HuH-7.5 (cell line): ENCODE measurements at places on chromosomes 3 and 15.
A peak's percentile ranks its signal among the peaks of the same experiment; 100 is the strongest.

DNA sequence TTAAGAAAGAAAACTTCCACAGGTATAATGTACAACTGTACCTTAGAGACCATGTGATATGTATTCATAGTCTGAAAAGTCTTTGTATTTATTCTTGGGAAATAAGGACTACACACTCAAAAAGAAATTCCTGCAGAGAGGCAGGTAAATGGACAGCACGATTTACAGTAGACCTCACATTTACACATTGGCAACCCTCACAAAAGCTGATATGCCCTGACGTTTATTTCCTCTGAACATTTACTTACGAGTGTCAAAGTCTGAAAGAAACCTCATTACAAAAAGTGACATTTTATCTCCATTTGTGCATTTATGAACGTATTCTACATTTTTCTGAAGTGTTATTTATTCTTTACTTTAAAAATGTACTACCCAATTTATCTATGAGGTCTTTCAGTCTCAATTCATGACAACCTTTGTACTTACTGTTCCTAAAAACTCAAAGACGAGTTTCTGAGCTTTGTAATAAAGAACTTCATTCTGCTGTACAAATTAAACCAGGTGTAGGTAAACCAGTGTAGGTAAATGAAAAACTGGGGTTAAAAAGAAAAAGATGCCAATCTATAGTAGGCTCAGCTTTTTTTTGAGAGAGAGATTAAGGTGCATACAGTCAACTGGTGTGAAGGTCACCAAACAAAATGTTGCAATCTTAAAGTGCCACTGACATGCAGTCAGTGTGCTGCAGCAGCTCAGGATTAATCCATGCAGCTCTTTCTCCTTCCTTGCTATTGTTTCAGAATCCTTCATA is 44.3 kb downstream of the THRB start:
- peak; percentile 15 for DNase-seq

- no peak for DNase-seq
These were observed 1014.0 kb downstream of the SI start for GRCh38 chr3:164064298-164064697.

DNA sequence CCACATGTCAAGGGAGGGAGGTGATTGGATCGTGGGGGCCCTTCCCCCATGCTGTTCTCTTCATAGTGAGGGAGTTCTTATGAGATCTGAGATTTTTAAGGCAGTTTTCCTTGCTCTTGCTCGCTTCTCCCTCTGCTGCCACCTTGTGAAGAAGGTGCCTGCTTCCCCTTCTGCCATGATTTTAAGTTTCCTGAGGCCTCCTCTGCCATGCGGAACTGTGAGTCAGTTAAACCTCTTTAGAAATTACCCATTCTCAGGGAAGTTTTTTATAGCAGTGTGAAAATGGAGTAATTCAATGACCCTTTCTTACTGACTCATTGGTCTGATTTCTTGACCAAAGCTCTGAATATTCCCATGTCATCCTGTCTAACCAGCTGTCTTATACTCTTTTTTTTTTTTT is 484.4 kb upstream of the TPRG1 start:
- DNase-seq = no peak

DNA sequence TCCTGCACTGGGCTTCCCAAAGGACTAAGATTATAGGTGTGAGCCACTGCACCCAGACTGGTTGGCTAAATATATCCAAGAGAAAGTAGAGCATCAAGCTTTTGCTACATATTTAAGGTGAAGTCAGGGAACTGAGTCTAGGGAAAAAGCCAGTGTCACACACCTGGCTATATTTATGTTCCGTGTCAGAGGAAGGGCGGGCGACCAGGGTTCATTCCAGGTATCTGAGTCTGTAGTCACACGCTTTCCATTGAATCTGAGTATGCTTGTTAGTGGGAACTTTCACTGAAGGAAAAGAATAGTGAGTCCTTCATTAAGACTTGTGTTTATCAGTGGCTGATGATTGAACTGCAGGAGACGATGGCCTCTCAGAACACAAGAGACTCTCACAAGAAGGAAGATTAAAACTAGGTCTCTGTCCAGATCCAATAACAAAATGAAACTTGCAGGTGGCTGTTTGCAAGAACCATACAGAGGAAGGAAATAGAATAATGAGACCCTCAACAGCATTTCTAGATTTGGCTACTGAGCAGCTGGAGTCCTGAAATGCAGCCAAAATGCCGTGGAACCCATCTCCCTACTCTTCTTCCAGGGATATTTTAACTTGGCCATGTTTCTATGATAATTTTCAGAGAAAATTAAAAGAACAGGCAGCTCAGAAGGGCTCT is 276.3 kb downstream of the THSD4 start:
- DNase-seq = no peak

DNA sequence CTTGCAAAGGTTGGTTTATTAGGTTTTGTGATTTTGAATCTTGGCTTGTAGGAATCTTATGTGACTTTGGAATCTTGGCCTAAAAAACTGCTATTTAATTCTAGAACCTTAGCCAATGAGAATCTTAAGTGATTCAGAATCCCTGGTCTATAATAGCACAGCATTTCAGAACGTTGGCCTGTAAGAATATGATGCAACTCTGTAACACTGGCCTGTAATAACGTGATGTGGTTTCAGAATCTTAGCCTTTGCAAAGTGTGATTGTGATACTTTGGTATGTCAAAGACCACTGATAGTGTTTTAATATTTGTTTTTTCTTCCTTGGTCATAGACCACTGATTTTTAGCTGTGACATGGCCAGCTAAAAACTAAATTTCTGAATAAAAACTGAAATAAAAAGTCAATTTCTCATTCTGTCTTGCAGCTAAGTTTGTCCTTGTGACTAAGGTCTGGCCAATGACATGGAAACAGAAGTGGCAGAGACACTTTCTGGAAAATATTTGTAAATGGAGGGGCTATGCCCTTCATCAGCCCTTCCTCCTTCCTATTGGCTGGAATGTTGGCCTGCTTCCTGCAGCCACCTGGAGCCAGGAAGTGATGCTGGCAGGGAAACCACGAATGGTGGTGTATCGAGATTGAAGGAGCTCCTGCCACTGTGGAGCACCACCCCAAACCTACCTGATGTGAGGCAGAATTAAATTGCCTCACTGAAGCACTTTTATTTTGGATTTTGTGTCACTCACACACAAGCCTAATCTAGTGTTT is 42.3 kb upstream of the CORO2B start:
- no peak for DNase-seq

- DNase-seq = no peak
These were observed 137.8 kb upstream of the CBLB start for GRCh38 chr3:106006571-106006970.

DNA sequence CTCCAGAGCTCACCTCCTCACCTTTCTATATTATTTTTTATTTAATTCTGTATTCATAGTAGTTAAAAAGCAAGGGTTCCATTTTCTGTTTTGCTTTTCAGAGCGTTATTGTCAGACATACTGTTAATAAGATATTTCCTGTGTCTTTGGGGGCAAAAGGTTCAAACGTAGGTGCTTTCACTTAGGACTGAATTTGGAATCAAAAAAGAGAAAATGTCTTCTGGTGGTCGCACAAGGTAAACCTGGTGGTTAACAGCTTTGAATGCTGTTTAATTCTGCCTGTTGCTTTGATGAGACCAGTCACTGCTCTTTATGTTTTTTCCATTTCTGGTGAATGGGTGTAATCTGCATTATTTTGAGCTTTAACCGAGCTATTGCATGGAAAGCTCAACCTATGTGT is 212.5 kb downstream of the TCF12 start:
- DNase-seq = no peak

DNA sequence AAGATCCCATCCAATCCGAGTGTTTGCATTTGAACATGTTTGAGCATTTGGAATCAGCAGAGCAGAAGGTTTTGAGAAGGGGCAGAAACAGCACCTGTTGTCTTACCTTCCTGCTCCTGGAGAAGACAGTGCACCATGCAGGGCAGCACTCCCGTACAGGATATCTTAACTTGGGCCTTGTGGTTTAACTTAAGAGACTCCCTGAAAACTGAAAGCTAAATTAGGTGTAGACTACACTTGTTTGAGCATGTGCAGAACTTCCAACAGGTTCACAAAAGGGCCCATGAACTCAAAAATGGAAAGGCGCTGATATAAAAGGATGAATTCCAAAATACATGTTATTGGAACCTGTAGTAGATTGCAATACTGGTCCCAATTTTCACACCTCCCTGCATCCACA is 175.4 kb upstream of the PRICKLE2 start:
- DNase-seq = no peak

DNA sequence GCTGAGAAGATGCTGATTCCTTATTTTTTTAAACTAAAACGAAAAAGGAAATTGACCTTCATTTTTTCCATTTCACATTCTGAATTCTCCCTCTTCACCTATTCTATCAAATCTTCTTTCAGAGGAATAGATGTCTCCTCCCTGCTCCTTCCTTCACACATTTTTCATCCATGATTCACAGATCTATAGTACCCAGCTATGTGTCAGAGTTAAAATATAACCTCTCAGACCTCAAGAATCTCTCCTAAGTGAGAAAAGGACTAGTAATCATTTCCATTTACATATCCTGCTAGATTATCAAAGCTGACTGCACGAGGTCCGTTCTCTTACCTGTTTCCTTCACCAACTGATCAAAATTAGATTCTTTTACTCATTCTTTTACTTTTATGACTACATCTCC is 1297.6 kb upstream of the ALCAM start:
- no peak for DNase-seq

GRCh38 chr15:98035577-98036010 is 75.1 kb downstream of the ARRDC4 start:
- no peak for DNase-seq

- no peak for DNase-seq
These were observed 356.0 kb downstream of the SHQ1 start for GRCh38 chr3:72492240-72492639.

GRCh38 chr15:73504885-73505284 is 61.9 kb downstream of the REC114 start:
- no peak for DNase-seq

GRCh38 chr15:46556010-46556409 is 921.2 kb downstream of the SQOR start:
- no peak for DNase-seq

- no peak for DNase-seq
These were observed 37.0 kb upstream of the PIK3R4 start for GRCh38 chr3:130783629-130784028.

DNA sequence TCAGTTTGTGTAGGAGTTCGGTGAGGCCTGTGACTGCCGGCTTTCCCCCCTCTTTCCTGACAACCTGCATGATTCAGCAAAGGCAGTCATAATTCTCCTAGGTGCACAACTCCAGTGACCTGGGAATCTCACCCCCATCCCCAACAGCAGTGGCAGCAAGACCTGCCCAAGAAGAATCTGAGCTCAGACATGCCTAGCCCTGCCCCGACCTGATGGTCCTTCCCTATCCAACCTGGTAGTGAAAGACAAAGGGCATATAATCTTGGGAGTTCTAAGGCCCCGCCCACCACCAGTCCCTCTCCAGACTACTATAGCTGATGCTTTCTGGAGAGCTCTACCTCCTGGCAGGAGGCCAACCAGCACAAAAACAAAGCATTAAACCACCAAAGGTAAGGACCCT is 44.2 kb upstream of the ZBED2 start:
- no peak for DNase-seq

DNA sequence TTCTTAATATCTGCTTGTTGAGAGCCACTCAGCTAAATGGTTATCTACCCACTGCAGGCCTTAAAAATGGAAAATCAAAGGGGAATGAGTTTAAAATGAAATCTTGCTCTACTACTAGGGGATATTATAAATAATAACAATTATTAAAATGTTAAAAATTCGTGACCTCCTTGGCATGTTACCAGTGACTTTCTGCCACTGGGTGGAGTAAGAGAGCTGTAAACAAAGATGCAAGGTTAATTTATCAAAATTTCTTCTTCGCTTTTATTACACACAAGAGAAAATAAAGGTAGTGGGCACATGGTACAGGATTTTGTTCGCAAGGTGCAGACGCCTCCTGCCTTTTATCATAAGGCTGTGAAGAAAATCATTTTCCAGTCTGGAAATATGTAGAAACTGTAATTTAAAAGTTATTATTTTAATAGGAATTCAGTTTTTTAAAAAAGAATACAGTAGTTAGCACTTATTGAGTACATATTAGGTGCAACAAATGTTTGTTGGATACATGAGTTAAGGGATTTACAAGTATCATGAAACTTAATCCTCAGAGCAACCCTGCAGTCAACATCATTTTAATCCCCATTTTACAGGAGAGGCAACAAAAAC is 272.6 kb downstream of the SUCLG2 start:
- no peak for DNase-seq

DNA sequence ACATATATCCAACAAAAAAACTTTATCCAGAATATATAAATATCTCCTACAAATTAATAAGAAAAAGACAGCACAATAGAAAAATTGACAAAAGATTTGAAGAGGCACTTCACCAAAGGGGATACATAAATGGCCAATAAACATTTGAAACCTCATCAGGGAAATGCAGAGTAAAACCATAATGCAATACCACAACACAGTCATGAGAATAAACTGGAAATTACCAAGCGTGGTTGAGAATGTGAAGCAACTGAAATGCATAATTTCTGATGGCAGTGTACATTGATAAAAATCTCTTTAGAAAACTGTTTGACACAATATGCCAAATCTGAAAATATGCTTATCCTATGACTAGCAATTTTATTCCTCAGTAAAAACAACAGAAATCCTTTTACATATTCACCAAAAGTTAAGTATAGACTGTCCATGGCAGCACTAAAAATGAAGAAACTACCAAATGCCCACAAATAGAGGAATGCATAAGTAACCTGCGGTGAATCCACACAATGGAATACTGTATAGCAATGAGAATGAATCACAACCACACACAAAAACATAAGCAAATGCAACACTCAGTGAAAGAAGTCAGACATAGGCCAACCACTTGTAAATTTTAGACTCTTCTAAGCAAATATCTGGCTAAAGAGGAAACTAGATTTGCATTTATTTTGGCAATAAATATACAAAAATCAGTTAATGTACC is 7.9 kb downstream of the LYZL4 start:
- DNase-seq = no peak

DNA sequence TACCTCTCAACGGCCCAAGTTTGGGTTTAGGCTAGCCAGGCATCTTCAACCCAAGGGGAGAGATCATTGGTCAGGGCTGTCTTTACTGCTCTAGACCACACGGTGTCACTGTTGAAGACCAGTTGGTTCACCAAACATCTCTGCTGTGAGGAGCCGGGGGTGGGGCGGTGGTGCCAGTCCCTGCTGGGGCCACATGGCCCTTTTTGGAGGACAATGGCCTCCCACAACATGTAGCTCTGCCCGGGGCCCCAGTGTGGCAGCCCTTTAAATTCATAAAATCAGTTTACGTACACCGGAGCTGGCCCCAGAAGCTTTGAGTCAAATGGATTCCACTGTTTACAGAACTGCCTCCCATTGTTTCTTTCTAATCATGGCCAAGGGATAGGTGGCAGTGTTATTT is 19.1 kb upstream of the TM4SF18 start:
- peak; percentile 57 for DNase-seq

GRCh38 chr15:92006186-92007028 is 152.9 kb downstream of the SLCO3A1 start:
- DNase-seq = no peak
